ENCODE measurements at places on chromosomes 1 and 21.

DNA sequence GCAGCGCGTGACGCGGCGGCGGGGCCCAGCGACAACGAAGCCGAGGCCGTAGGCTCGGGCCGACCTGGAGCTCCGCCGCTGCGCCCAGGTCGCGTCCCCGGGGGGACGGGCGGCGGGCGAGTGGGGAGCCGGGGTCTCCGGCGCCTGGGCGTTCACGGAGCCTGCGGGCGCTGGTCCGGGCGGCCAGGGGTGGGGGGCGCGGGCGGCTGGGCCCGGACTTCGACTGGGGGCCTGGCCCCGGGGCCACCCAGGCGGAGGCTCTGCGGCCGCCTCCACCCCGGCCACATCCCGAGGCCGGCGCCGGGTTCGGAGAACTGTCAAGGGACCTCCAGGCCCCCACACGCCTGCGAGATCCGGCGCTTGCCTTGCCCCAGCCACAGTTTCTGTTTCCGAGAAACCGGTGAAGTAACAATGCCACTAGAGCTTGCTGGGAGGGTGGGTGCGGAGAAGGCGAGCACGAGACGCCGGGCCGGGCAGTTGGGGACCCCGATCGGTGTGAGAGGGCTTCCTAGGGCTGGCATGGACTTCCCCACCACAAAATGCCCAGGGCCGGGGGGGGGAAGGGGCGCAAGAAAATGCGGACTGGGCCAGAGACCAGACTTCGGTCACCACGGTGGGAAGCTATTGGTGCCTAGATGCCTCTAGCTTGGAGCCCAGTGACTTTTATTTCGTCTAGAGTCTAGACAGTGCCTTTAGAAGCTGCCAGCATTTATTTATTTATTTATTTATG lies 501 bp downstream of the FBXO6 start:
- DNase-seq: peak; percentile 75

DNA sequence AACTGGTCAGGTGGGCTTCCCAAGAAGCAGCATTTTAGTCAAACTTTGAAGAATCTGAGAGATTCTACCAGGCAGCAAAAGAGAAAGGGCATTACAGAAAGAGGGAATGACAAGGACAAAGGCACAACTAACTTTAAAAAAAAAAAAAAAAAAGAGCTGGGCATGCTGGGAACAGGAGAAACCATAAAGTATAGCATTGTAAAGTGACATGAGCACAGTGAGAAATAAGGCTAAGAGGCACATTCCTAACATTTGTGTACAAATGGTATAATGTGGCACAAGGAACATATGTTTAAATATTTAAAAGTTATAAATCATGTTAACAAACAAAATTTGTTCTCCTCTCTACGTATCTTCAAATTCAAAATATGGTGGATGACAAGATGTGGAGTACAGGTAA lies 69.6 kb downstream of the CLCA4 start:
- no peak for DNase-seq

DNA sequence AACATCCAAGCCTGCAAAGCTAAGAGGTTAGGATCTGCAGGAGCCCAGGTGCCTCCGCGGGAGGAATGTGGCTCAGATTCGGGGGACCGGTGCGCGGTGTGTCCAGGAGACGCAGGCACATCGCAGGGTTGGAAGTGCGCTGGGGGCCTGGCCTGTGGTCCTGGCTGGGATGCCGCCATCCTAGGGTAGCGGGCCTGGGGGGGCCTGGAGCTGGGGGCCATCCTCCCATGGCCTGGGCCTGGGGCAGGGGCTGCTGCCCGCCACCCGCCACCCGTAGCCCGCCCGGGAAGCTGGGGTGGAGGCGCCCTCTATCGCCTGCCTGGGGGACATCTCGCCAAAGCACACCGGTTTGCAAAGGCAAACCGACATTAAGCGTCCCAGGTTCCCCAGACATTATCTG lies 170.6 kb upstream of the ARHGEF16 start:
- no peak for DNase-seq

- DNase-seq: no peak
Observed at GRCh38 chr1:74530892-74531291, 18.5 kb upstream of the LRRC53 start.

DNA sequence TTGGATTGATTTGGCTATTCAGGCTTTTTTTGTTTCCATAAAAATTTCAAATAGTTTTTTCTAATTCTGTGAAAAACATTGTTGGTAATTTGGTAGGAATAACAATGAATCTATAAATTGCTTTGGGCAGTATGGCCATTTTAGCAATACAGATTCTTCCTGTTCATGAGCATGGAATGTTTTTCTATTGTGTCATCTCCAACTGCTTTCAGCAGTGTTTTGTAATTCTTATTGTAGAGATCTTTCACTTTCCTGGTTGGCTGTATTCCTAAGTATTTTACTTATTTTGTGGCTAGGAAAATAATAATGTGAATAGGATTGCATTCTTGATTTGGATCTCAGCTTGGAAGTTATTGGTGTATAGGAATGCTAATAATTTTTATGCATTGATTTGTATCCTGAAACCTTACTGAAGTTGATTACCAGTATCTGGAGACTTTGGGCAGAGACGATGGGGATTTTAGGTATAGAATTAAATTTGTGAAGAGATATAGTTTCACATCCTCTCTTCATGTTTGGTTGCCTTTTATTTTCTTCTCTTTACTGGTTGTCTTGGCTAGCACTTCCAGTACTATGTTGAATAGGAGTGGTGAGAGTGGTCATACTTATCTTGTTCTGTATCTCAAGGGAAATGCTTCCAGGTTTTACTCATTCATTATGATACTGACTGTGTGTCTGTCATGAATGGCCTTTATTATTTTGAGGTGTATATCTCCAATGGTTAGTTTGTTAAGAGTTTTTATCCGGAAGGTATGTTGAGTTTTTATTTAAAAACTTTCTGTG lies 57.3 kb downstream of the DRAM2 start:
- no peak for DNase-seq

DNA sequence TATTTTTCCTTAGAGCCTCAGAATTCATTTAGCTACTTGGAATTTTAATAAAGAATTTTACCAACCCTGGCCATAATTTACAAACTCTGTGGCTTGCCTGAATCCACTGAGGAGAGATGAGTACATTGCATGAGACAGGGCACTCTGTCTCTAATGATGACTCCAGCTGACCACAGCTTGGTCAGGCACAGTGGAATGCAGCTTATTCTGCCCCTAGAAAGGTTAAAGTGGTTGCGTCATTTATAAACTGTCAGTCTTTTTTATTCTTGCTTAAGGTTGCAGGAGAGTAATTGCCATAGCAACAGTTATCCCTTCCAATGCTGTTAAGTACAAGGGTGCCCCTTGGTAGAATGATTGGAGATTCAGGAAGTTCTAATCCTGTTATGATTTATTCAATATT lies 28.3 kb downstream of the PDE4B start:
- DNase-seq: no peak

DNA sequence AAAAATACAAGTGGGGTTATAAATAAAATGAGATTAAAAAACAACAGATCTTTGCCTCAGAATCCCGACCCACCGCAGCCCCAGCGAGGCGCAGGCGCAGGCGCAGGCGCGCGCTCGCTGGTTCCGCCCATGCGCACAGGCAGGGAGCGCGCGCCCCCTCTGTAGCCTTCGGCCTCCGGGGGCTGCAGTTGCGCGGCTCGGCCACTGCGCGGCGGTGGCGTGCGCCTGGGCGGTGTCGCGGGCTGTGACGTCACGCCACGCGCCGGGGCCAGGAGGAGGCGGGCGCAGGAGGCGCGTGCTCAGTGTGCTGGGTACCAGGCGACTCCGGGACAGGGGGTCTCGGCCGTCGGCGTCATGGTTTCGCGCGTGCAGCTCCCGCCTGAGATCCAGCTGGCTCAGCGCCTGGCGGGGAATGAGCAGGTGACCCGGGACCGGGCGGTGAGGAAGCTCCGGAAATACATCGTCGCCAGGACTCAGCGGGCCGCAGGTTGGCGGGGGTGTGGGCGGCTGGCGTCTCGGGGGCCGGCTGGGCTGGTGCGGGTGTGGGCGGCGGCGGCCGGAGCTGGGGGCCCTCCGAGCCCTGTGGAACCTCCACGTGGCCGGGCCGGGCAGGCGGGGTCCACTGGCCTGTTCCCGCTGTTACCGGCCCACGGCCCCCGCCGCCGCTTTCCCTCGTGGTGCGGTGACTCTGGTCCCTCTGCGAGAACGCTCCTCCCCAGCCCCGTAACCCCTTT lies at the start of gene RRP1:
RRP1 (plus strand) TSS at position 302 of the 734 bp plus-strand sequence; CDS start at position 355, 53 bp downstream.
- DNase-seq: peak; percentile 88

GRCh38 chr1:188872376-188872775 lies 1605.3 kb downstream of the BRINP3 start:
- DNase-seq: no peak

GRCh38 chr1:40944326-40944725 lies 35.2 kb upstream of the CTPS1 start:
- DNase-seq: no peak

- DNase-seq: no peak
Observed at GRCh38 chr1:47212636-47213229, 19.3 kb downstream of the TAL1 start.

DNA sequence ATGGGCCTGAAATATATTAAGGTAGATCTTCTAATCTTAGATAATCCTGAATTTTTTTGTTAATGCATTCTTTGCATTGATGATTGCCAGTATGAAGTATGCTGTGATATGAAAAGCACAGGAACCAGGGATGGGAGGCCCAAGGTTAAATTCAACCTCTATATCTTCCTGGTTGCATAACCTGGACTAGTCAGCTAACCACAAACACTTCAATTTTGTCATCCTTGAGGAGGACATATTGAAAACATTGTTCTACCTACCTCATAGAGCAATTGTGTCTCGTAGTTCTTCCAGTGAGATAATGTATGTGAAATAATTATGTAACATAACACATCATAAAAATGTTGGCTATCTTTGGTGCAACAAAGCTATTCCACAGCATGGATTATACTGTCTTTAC lies 25.6 kb downstream of the PDC start:
- no peak for DNase-seq

- DNase-seq: peak; percentile 17
Observed at GRCh38 chr1:202247837-202248795, 54.5 kb downstream of the LGR6 start.

- DNase-seq: no peak
Observed at GRCh38 chr1:66452162-66452561, 81.8 kb upstream of the SGIP1 start.

DNA sequence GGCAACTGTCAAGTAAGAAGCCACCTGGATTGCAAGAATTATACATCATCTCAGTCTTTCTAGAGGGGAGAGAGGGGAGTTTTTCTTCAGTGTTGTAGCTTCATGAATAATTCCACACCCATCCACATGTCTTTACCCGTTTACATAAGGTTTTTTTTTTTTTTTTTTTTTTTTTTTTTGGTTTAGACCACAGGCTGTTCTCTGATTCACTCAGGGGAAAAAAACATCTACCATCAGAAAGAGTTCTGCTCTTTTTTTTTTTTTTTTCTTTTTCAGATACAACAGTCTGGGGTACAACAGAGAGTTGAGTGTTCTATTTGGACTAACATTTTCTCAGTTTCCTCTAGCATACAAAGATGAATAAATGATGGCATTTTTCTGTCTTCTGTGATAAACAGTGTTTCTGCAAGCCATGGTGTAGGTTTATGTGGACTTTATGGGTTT lies 4.9 kb upstream of the KIF14 start:
- no peak for DNase-seq

GRCh38 chr1:147712605-147713004 lies 42.3 kb upstream of the ACP6 start:
- DNase-seq: no peak

GRCh38 chr1:23585321-23586022 lies 26.2 kb upstream of the ID3 start:
- no peak for DNase-seq

- DNase-seq: no peak
Observed at GRCh38 chr1:108011295-108011694, 46.3 kb upstream of the VAV3 start.

GRCh38 chr1:157948312-157949073 lies 45.0 kb upstream of the KIRREL1 start:
- peak; percentile 28 for DNase-seq

DNA sequence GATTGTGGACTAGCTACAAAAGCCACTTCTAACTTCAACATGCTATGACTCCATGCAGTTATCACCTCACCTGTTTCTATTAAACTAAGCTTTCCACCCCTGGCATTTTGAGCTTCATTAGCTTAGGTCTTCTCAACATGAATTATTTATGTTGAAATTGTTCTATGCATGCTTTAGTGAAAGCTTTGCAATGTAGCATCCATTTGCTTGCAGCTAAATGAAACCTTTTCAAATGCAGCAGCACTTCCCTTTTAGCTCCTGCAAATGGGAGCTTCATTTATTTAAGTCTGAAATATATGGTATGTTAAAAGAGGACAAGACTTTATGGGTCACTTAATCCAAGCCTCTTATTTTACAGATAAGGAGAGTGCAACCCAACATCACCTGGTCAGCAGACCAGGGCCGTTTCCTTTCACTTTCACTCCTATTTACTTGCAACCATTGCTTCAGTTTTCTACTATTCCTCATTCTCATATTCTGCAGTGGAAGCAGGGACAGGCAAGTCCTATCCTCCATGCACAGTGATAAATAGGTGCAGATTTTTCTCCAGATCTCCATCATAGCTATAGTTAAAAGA lies 56.4 kb upstream of the SAMSN1 start:
- no peak for DNase-seq

- no peak for DNase-seq
Observed at GRCh38 chr1:156103521-156103947, 11.0 kb upstream of the LMNA start.

DNA sequence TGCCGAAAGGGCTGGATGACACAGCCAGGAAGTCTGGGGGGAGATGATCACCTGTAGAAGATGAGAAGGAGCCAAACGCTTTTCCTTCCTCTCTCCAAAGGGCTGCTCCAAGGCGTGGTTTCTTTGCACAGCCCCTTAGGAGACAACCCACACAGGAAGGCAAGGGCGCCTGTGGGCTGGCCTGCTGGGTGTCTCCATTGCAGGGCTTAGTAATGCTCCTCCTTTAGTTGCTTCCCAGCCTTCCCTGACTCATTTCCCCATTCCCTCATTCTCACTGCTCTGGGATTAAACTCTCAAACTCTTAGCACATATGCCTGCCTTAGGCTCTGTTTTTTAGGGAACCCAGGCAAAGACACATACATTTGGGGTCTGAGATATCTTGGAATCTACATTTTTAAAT lies 1.7 kb upstream of the CLCA1 start:
- no peak for DNase-seq

DNA sequence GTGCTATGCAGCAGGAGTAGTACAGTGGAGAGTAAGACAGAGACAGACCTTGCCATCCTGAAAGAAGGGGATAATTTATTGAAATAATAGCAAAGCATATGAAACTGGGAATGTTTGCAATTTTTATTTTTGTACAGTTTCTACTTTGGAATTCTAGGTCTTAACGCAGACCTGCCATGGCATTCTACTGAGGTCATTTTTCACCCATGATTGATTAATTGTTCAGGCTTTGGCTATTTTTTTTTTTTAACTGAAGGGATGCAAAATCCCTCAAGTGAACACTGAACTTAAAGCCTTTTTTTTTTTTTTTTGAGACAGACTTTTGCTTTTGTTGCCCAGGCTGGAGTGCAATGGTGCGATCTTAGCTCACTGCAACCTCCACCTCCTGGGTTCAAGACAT lies 27.1 kb downstream of the MTF2 start:
- no peak for DNase-seq

DNA sequence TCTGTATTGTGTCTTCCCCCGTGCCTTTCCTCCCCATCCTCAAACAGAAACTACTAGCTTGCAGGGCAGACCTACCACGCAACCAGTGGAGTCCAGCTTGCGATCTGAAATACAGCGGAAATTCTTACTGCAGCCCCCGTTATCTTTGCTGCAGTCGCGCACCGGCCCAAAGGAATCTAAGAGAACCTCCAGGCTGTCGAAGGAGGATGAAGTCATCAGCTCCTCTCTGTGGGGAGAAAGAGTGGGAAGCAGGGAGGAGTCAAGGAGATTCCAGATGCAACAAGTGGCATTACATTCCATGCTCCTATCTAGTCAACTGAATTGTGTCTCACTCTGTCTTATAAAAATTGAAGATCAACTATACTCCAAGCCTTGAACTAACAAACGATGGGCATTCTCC lies 206.9 kb downstream of the ASTN1 start:
- DNase-seq: no peak

Measured in NCI-H510A treated with DMSO at 0.1 percent for 48 hours (cell line).